Amygdala (tissue), 56 donors: ENCODE measurements at places on chromosomes 7 and 10.

- DNase-seq, result no peak
These were observed 590 bp upstream of the CRTAC1 start for GRCh38 chr10:98030991-98031431.

DNA sequence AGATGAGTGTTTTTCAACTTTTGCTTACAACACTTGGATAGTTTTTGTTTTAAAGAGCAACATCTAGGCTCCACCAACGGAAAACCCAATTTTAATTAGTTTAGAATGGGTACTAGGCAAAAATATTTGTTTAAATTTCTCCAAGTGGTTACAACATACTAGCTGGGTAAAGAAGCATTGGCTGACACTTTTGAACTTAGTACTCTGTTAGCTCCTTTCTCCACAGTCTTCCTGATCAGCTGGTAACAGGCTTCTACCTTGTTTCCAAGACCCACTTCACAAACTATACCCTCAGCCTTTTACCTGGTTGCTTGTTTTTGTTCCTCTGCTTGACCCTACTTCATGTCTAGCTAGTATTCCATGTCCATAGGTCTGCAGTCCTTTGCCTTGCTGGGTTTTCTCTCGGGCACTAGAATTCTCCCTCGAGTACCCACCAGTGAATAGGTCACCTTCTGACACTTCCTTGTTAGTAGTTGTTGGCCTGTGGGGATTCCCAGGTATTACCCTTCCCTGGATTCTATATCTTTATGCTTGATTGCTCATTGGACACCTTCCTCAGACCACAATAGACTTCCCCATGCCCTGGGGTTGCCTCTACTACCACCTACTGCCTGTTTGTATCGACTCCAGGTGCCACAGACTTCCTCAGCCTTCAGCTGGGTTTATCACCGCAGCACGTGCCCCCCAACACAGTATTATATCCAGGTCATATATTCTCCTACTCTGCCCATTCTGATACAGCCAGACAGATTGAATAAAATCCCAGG lies 42.0 kb downstream of the PRPS1L1 start:
- DNase-seq, result no peak

DNA sequence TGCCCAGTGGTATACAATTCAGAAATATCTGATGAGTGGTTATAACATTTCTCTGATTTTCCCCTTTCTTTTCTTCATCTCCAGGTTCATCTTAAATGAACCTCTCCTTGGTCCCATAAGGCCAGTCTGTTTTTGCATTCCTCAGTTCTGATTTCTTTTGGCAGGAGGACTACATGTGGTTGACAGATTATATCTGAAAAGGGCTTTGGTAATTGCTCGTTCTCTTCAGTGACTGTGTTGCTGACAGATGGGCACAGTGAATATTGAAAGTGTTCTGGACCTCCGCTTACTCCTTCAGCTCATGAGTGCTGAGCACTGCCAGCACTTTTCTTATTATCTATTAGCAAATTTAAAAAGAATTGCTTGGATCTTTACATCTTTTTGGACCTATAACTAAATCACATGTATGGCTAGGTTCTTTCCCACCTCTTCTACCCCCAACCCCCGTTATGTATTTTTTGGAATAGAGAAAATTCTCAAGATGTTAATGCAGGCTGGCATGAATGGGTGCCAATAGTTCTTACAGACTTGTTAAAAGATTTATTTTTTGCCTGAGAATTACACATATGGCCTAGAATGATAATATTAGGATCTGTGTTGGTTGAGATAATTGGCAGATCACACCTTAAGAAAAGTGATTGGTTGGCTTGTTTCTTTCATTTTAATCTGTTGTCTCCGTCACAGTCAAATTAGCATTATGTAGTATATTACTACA lies 323.0 kb downstream of the EXOC4 start:
- no peak for DNase-seq

DNA sequence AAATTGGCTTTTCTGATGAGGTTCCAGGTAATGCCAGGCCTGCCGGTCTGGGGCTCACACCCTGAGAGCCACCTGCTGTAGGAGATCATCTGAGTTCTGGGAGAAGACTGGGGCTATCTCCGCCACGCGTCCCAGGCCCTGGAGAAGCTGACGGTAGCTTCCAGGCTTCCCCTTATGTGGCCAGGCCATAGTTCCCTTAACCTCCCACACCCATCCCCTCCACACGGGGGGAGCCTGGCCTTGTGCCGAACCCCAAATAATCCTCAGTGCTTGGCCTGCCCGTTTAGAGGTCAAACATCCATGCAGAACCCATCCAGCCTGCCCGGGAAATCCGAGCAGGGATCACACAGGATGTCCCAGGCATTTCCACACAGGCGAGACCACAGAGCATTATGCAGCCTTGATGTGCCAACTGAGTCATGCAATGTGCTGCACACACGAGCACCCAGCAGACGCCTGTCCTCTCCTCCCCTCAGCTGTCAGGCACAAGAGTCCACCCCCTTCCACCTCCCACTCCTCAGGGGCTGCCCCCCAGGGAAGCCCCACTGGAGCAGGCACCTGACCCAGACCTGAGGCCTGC lies 176.2 kb downstream of the PRKAG2 start:
- DNase-seq, result no peak

- no peak for DNase-seq
These were observed 700 bp downstream of the NIPSNAP2 start for GRCh38 chr7:55965100-55965470.

- DNase-seq, result no peak
These were observed 128.4 kb downstream of the NRBF2 start for GRCh38 chr10:63261496-63261895.

- DNase-seq, result no peak
These were observed 22.6 kb downstream of the DYDC1 start for GRCh38 chr10:80333983-80334382.

DNA sequence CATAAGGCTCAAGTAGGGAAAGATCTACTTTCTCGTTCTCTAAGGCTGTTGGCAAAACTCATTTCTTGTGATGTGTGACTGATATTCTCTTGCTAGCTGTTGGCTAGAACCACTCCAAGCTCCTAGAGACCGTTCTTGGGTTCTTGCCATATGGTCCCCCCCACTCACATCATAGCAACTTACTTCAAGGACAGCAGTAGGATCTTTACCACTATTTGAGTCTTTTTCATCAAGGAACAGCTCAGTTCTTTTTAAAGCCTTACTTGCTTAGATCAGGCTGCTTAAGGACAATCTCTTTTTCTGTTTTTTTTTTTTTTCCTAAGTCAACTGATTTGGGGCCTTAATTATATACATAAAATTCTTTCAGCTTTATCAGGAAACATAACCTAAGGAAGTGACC lies 251.1 kb downstream of the GPR37 start:
- no peak for DNase-seq
